ENCODE measurements at places on chromosomes 11 and 22. TPM values are rescaled to one million over a fixed set of nuclear protein-coding genes. Genes with fewer than 3 reads are reported as not detected.
A peak's percentile ranks its signal among the peaks of the same experiment; 100 is the strongest.

KIF18A gene
- 0.43 TPM for total RNA-seq

LRRN4CL gene
- total RNA-seq: 1.5 TPM

DNA sequence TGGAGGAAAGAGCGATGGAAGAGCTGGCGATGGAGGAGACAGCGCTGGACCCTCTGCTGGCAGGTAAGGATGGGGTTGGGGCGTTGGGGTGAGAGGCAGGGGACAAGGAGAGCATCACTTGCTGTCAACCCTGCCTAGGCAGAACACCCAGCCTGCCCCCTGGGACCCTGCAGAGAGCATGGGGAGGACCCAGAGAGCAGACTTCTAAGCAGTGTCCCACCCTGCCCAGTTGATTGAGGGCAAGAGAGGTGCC lies 111.6 kb upstream of the ANO1 start:
- no peak overlapping the region for H3K27ac ChIP-seq
- no peaks in the 10 kb centered on the region for H3K27me3 ChIP-seq
- H3K4me1 ChIP-seq: no peaks in the 10 kb centered on the region
- H3K4me3 ChIP-seq: no peak overlapping the region
- no peak for DNase-seq
- no peaks in the 10 kb centered on the region for H3K36me3 ChIP-seq

GRCh38 chr22:41446057-41446501 lies 522 bp downstream of the TOB2 start:
- no peaks in the 10 kb centered on the region for H3K27me3 ChIP-seq
- H3K4me3 ChIP-seq: peak overlapping the region; percentile 96
- peaks cover 38% of the 10 kb centered on the region for H3K4me1 ChIP-seq

- no peaks in the 10 kb centered on the region for H3K27me3 ChIP-seq
- no peak for DNase-seq
- no peaks in the 10 kb centered on the region for H3K36me3 ChIP-seq
- no peak overlapping the region for H3K27ac ChIP-seq
Measured at GRCh38 chr11:21988477-21988876, 204.4 kb upstream of the ANO5 start.

DNA sequence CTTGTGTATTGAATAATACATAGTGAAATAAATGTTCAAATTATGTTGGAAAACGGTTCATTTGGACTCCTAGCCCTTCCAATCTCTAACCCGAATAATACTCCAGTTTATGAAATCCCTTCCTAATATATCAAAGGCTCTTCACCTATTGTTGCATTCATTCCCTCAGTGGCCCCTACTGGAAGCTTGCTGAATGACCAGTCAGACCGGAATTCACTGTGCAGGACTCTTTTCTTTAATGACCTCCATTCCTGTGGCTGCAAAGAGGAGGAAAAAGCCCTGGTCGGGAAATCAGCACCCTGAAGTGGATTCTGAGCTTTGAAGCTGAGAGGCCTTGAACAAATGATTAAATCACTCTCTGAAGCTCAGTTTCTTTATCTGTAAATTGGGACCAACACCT lies 19.1 kb upstream of the RCN1 start:
- no peak overlapping the region for H3K27ac ChIP-seq
- H3K4me1 ChIP-seq: no peaks in the 10 kb centered on the region
- no peaks in the 10 kb centered on the region for H3K27me3 ChIP-seq

GRCh38 chr11:29518389-29519174 lies 498.2 kb downstream of the KCNA4 start:
- no peak overlapping the region for H3K27ac ChIP-seq
- H3K36me3 ChIP-seq: no peaks in the 10 kb centered on the region
- H3K4me3 ChIP-seq: no peak overlapping the region
- no peaks in the 10 kb centered on the region for H3K4me1 ChIP-seq
- H3K27me3 ChIP-seq: no peaks in the 10 kb centered on the region

GATD1 gene
- 29.8 TPM for total RNA-seq

DNA sequence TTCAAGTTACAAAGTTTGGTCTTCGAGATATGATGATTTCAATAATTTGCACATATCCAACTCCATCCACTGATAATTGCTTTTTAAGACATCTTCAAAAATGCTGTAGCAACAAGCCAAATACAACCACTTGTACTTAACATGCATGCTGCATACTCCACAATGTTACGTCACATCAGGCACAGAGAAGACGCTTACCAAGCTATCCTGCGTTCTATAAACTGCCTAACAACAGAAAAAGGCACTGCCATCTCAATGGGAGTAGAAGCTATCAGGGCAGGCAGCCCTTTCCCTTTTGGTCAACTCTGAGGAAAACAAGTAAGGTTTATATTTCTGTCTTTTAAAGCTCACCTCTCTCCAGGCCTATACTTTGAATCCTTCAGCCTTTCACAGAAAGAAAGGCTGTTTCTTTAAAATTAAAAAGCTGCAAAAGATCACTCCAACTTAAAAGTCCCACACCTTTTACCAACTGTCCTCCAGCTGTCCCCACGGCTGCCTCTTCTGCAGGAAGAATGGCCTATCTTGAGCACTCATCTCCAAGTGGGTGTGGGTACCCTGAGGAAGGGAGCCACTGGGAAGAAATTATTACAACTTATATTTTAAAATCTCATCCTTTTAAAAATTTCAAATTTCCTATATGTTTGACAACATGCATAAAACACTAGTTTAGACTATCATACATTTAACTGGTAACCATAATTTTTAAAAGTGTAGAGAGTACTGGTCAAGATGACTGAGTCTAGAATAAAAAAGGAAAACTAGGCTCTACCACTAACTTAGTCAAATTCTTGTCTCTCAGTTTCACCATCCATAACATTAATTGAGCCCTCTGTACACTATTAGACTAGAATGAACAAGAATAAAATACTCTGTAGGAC lies 14.5 kb downstream of the PHF21A start:
- no peaks in the 10 kb centered on the region for H3K27me3 ChIP-seq
- no peak overlapping the region for H3K4me3 ChIP-seq
- H3K36me3 ChIP-seq: no peaks in the 10 kb centered on the region

- no peak overlapping the region for H3K4me3 ChIP-seq
- no peak for DNase-seq
- no peak overlapping the region for H3K27ac ChIP-seq
Measured at GRCh38 chr11:92920331-92920730, 49.1 kb upstream of the MTNR1B start.

INSC gene
- not detected for total RNA-seq

DNA sequence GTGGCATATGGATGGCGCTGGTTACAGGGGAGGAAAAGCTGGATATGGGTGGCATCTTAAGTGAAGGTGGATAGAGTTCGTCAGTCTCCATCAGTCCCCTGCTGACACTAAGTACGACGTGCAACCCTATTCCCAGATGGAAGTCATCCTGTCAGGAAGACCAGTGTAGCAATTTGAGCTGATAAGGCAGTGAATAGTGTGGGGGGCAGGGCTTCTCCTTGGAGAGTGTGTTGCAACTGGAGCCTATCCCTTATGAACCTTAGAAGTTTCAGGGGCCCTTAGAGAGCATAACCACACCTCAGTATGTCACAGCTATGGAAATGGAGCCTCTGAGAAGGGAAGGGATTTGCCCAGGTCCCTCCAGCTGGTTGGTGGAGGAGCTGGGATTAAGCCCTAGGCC lies 36.1 kb upstream of the ANKK1 start:
- no peak overlapping the region for H3K4me3 ChIP-seq
- no peak for DNase-seq

GLB1L2 gene
- total RNA-seq: 2.4 TPM

SLC22A12 gene
- not detected for total RNA-seq

APOBEC3F gene
- total RNA-seq: 3.4 TPM

OR8G1 gene
- total RNA-seq: not detected

OR51B4 gene
- total RNA-seq: not detected

KRTAP5-2 gene
- not detected for total RNA-seq

DNA sequence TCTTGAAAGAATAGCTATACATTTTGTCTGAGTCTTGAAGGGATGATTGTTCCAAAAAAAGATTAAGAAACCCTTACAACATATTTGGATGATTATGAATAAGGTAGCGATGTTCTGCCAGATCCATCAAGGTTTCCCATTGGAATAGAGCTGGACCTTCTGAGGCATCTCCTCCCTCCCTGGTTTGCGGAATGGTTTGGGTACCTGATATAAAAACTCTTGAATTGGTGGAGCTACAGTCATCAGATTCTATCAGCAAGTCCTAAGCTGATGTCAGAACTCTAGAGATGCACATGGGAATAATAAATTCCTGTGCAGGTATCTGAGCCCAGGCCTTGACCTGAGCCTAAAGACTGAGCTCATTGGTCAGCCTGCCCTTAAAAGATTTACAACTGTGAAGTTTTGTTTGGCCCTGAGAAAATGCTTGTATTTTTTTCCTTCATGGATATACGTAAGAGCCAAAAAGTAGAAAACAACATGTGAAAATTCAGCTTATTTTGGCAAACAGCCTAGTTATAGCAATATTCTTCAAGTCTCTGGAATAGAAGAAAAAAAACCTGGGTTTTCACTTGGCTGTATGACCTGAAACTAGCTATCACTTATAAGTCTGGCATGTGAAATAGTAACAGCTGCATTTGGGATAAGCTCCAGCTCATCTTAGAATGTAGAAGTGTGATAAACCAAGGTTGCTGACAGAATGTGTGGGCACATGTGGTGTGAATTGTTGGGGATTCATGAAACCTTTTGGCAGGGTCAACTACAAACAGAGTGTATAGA lies 265.7 kb upstream of the CTSC start:
- no peaks in the 10 kb centered on the region for H3K4me1 ChIP-seq
- H3K4me3 ChIP-seq: no peak overlapping the region
- no peaks in the 10 kb centered on the region for H3K36me3 ChIP-seq
- H3K27ac ChIP-seq: no peak overlapping the region

GRCh38 chr22:30017375-30018223 lies 62.7 kb upstream of the HORMAD2 start:
- H3K27ac ChIP-seq: no peak overlapping the region
- peaks cover 98% of the 10 kb centered on the region for H3K36me3 ChIP-seq
- peaks cover 8% of the 10 kb centered on the region for H3K4me1 ChIP-seq
- no peaks in the 10 kb centered on the region for H3K27me3 ChIP-seq
- no peak for DNase-seq

- H3K27me3 ChIP-seq: no peaks in the 10 kb centered on the region
- H3K4me1 ChIP-seq: no peaks in the 10 kb centered on the region
Measured at GRCh38 chr11:43145653-43146052, 166.1 kb upstream of the API5 start.

MRGPRX3 gene
- total RNA-seq: not detected

OR51M1 gene
- total RNA-seq: not detected

- no peak overlapping the region for H3K4me3 ChIP-seq
- DNase-seq: no peak
- no peaks in the 10 kb centered on the region for H3K27me3 ChIP-seq
- no peaks in the 10 kb centered on the region for H3K4me1 ChIP-seq
- H3K27ac ChIP-seq: no peak overlapping the region
Measured at GRCh38 chr11:108818971-108819370, 154.1 kb downstream of the DDX10 start.

DNA sequence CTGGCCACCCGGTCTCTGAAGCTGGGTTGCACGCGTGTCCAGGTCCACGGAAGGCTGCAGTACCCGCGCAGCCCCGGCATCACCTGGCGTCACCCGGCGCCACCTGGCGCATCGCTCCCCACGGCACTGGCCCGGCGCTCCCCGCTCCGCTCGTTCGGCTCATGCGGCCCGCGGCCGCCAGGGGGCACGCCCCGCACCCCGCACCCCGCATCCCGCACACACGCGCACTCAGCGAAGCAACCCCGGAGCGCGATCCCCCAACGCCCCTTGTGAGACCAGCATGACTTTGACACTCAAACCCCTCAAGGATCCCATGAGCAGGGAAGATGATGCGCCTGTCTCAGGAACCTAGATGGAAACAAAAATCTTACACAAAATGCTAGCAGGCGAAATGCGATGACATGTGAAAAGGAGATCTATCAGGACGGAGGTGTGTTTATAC lies 11.9 kb downstream of the B3GNT6 start:
- DNase-seq: no peak
- peaks cover under 1% of the 10 kb centered on the region for H3K27me3 ChIP-seq
- no peaks in the 10 kb centered on the region for H3K36me3 ChIP-seq
- H3K4me1 ChIP-seq: no peaks in the 10 kb centered on the region
- no peak overlapping the region for H3K4me3 ChIP-seq

- no peaks in the 10 kb centered on the region for H3K36me3 ChIP-seq
- H3K27me3 ChIP-seq: no peaks in the 10 kb centered on the region
- H3K4me3 ChIP-seq: no peak overlapping the region
- no peak for DNase-seq
- peaks cover 71% of the 10 kb centered on the region for H3K4me1 ChIP-seq
Measured at GRCh38 chr22:29916007-29916544, 33.1 kb downstream of the MTMR3 start.

DNA sequence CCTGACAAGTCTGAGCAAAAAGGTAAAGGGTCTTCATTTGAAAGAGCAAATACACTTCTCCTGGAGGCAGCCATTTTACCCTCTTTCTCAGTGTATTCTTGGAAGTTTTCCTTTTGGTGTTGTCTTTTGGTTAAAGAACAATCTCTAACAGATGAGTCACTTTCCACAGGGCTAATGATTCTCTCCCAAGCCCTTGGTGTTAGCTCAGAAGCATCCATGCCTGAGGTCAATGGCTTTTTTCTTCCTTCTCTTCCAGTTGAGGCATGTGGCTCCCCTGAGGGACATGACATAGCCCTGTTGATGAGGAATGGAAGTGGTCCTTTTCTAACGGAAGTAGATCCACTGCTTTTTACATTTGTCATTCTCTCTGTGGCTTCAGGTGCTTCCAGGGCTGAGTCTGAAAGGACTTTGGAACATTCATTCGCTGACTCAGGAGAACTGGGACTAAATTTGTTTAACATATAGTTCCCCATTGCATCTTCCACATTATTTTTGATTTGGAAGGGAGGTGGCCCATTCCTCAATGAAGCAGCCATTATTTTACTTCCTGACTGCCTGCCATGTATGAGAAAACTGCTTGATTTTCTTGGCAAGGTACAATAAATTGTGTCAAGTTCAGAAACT lies 13.8 kb upstream of the POGLUT3 start:
- no peaks in the 10 kb centered on the region for H3K4me1 ChIP-seq
- no peaks in the 10 kb centered on the region for H3K36me3 ChIP-seq
- no peak overlapping the region for H3K27ac ChIP-seq
- H3K4me3 ChIP-seq: no peak overlapping the region
- H3K27me3 ChIP-seq: no peaks in the 10 kb centered on the region

- H3K4me3 ChIP-seq: no peak overlapping the region
- H3K36me3 ChIP-seq: no peaks in the 10 kb centered on the region
- no peaks in the 10 kb centered on the region for H3K4me1 ChIP-seq
- no peak for DNase-seq
Measured at GRCh38 chr11:3162410-3163240, 2.5 kb downstream of the OSBPL5 start.

CNIH2 gene
- total RNA-seq: not detected

DNA sequence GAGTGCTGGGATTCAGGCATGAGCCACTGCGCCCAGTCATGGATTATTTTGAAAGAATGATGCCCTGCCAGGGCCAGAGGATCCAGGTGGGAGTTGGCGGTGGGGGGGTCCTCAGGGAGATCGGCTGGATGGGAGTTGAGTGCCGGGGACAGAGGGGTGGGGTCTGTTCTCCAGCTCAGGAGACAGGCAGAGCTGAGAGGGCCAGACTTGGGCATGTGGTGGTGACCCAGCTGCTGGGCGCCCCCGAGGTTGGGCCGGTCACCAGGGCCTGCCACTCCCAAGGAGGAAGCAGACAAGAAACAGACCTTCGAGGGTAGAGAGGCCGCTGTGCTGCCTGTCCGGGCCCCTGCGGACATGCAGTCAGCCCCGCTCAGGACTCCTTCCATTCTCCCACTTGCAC lies 11.8 kb upstream of the PRODH start:
- H3K4me3 ChIP-seq: no peak overlapping the region
- no peak overlapping the region for H3K27ac ChIP-seq
- no peaks in the 10 kb centered on the region for H3K27me3 ChIP-seq

GRCh38 chr11:67664696-67665540 lies 9.5 kb downstream of the ALDH3B2 start:
- H3K27ac ChIP-seq: no peak overlapping the region
- no peaks in the 10 kb centered on the region for H3K4me1 ChIP-seq
- no peaks in the 10 kb centered on the region for H3K27me3 ChIP-seq
- no peaks in the 10 kb centered on the region for H3K36me3 ChIP-seq

ZNRF3 gene
- 11.5 TPM for total RNA-seq

Data from right atrium auricular region (tissue), 2 donors.